ENCODE measurements at places on chromosomes 11 and 22.

DNA sequence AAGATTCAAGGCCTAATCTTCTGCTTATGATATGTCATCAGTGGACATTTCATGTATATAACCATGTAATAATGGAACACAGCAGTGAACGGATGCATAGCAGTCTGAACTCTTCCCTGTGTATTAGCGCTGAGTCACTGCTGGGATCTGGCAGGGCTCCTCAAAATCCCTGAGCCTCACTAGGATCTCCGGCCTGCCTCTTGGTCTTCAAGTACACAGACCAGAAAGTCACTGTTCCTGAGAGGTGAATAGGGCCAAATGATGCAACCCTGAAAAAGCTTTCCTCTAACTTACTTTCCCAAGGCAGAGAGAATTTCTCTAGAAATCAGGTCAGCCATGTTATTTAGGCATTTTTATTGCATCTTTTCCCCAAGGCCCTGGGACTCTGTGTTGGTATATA is 35.0 kb downstream of the POU2AF1 start:
- no peak for DNase-seq

GRCh38 chr11:5307256-5308019 is 5.7 kb upstream of the OR51B4 start:
- no peak for DNase-seq

DNA sequence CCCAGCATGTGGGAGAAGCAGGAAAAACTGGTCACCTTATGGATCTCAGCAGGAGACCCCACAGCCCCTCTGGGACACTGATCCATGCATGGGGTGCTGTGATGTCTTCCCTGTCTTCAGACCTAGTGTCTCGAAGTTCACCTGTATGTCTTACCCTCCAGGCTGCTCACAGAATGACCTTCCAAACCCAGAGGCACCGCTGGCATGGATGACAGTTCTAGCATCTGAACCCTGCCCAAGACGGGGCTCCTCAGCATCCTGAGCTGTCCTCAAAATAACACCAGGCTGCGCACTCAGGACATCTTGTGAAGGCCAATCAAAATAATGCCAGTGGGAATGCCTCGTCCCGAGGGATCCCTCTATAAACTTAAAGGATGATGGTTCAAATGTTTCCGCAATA is 824.9 kb downstream of the TBC1D22A start:
- DNase-seq: no peak

GRCh38 chr11:65426839-65427690 is 4.5 kb downstream of the NEAT1 start:
- no peak for DNase-seq

DNA sequence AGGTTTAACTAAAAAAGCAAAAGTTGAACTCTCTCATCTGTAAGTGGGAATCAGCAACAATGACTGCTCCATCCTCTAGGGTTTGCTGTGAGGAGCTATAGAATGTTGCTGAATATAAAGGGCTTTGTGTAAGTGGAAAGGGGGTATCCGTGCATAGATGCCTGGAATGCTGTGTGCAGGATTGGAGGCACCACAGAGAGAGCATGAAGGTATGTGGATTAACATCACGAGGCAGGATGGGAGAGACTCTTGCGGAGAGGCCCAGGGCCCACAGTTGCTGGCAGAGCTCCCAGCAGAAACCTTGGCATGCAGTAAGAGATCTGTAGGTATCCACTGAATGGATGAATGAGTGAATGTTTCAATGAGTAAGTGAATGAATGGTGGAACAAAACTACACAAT is 298.7 kb upstream of the DDI1 start:
- no peak for DNase-seq

DNA sequence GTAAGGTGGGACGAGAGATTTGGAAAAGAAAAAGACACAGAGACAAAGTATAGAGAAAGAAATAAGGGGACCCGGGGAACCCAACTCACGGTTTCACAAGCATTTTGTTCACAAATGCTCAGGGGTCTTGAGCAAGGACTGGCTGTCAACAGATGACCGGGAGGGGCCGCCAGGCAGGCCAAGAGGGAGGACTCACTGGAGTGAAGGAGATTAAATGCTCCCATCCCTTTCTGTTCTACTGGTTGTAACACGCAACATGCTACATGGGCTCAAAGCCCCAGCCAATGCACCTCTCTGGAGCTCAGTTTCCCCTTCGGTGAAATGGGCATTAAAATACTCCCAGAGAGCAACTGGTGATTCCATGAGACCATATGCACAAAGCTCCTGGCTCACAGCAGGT is 13.4 kb downstream of the SHANK2 start:
- no peak for DNase-seq

DNA sequence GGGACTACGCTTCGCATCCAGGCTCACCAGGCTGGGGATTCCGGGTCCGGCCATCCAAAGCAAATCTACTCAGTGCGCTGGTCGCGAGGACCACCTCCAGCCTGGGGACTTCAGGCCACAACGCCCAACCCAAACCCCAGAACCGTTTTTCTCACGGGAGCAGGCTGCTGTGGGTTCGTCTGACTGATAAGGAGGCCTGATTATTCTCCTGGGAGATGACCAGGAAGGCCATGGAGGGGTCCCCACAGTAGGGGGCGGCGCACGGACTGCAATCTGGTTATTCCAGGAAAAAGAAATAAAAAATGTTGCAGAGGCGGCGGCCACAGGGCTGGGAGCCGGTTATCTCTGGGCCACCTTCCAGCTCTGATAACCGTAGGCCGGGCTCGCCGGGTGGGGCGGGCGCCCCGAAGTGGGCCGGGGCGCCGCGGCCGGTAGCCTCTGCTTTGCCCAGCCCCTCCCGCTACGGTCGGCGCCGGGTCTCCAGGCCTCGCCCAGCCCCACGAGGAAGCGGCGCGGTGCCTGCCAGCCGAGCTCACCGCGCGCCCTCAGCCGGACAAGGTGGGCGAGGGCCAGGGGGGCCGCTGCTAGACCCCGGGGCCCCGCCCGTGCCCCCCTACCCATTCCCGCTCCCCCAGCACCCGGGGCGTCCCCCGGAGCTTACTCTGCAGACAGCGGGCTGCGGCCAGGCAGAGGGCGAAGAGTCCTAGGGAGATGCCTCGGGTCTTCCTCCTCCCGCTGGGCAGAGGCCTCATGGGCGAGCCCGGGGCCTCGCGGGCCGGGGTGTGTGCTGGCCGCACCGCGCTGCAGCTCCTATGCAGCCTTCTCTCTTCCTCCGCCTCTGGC is 446 bp downstream of the VSTM5 start:
- DNase-seq: no peak

- DNase-seq: no peak
These were observed 53.9 kb downstream of the MICAL2 start for GRCh38 chr11:12164061-12165014.

- DNase-seq: no peak
These were observed 12.0 kb upstream of the GDPD5 start for GRCh38 chr11:75537740-75538139.

DNA sequence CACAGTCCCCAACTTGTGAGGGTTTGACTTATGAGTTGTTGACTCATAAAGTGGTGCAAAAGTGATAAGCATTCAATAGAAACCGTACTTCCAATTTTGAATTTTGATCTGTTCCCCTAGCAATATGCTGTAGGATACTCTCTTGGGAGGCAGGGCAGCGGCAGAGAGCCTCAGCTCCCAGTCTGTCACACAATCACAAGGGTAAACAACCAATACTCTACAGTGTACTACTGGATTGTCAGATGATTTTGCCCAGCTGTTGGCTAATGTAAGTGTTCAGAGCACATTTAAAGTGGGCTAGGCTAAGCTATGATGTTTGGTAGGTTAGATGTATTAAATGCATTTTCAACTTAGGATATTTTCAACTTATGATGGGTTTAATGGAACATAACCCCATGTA is 13.7 kb upstream of the NXPE2 start:
- no peak for DNase-seq

DNA sequence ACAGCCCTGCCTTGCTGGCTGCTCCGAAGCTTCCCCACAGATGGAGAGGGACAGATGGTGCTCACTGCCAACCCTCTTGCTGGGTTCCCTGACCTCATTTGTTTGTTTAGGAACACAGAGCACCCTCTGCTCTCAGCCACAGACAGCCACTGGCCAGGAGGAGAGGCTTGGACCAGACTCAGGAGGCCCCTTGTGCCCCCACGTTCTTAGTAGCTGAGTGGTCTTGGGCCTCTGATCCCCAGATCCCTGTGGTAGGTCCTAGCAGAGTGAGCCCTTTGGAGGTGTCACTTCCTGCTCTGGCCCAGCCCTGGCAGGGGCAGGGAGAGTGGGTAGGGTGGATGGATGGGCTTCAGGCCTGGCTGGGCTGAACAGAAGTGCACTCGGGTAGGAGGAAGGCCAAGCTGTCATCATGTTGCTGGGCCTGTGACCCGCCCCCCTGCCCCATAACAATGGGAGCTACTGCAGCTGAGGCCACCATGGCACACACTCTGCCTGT is 84.0 kb downstream of the DHCR7 start:
- DNase-seq: no peak

DNA sequence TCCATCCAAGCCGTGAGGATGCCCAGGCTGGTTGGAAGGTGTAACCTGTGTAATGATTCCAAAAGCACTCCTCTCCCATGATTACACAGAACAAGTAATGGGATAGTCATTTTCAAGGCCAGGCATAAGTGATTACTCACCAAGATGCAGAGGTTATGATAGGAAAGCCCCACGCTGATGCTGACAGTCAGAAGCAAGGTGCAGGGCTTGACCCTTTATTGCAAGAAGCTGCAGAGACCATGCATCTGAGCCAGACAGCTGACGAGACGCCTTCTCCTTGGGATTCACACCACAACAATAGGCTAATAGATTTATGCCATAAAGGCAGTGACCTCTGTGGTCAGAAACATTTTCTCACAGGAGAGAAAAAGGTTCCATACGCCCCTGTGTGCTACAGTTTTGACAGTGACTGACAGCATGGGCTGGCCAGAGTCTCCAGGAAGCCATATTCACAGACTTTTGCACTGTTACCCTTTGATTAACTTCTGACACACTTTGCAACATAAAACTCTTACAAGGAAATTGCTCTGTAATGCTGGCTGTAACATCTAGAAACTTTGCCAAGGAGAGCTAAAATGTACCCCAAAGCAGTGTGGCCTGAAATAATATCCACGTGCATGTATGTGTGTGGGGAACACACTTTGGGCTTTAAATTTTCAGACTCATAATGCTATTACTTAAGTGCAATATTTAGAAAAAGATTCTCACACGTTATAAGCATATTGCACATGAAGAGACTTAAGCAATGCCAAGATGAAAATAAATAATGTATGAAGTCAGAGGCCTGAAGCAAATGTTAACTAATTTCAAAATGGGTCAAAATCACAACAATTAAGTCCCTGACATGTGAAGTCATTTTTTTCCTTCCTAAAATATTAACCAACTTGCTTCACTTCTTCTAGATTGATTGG is 1079.0 kb upstream of the TENM4 start:
- no peak for DNase-seq

DNA sequence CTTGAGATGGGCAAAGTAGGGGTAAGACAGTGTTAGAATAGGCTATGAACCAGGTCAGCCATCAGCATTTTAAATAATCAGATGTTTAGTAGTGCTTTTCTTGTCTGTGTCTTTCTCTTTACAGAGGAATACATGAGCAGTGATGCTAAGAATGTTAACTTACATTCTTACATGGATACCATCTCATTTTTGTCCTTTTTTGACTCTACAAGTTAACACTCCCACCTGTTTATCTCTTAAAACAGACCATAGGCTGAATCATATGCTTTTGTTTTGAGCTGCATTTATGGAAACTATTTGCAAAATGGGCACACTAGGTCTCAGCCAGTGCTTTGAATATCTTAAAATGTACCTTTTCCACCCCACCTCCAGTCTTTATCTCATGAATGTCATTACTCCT is 25.6 kb upstream of the ADSL start:
- no peak for DNase-seq

- DNase-seq: no peak
These were observed 16.0 kb upstream of the DKK3 start for GRCh38 chr11:12024254-12024926.

DNA sequence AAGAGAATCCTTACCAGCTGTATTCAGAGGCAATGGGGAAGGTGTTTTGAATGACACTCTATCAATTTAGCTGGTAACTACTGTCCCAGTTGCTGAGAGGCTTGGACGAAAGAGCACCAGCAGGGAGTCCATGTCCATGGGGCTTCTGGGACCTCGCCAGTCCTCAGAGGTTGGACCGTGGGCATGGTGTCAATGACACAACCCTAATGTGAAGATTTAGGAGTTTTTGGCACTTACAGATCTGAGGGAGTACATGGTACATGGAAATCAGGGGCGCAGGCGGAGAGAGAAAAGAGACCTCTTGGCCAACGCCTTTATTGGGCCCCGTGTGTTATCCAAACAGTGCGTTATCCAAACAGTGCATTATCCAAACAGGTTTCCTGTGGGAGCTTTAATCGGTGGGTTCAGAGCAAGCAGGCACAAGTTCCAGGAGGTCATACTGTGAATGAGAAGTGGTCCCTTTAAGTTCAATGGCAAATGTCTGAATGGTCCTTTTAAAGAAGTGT is 169.1 kb upstream of the B3GAT1 start:
- DNase-seq: no peak

All from activated CD4-positive, alpha-beta T cell treated with anti-CD3 and anti-CD28 coated beads, Interleukin-2, amount 50 U/mL, for 4 hours (primary cell).